Stimulated activated CD8-positive, alpha-beta memory T cell treated with anti-CD3 and anti-CD28 coated beads, Interleukin-7, amount 100 ng/mL, for 1 hour (primary cell): ENCODE measurements at places on chromosomes 4 and X.

- DNase-seq, result no peak
Measured at GRCh38 chrX:123851079-123851478, 8.8 kb upstream of the XIAP start.

DNA sequence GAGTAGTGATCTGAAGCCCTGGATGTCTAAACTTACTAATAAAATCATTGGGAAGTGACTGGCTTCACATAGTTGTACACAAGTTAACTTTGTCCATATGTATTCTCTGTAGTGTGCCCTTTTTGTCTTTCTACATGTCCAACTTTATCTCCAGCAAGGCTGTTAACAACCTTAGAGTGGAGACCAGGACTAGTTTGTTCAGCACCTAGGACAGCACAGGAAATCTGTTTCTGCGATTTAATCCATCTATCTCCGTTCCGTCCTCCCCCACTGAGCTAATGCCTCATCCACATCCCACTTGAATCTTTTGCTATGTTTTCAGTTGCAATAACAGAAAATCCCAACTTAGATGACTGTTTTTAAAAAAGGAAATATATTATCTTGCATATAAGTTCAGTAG is 3.4 kb upstream of the ARR3 start:
- DNase-seq, result no peak

DNA sequence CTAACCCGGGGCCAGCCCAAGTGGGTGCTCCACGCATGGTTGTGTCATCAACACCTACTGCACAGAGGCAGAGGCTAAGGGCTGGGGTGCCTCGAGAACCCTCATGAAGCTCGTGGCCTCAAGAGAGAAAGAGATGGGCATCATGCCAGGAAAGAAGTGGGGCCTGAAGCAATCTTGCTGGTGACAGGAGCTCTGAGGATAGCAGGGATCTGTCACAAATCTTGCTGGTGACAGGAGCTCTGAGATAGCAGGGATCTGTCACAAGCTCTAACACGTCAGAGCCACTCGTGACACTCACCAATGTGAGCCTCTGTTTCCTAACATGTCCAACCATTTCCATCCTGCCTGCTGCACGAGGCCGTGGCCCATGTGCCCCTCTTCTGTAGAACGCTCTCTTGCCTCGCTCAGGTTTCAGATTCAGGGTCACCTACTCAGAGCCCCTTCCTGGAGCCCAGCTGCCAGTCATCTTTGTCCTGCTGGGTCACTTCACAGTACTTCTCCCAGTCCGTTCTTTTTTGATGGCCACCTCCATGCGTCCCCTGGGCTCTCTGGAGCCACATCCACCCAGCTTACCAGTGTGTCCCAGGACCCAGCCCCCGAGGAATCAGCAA is 21.1 kb downstream of the PNMA6E start:
- DNase-seq, result no peak

GRCh38 chr4:1036095-1036494 is 24.7 kb downstream of the FGFRL1 start:
- DNase-seq, result no peak

- no peak for DNase-seq
Measured at GRCh38 chr4:76640353-76640910, 205.4 kb downstream of the SHROOM3 start.

DNA sequence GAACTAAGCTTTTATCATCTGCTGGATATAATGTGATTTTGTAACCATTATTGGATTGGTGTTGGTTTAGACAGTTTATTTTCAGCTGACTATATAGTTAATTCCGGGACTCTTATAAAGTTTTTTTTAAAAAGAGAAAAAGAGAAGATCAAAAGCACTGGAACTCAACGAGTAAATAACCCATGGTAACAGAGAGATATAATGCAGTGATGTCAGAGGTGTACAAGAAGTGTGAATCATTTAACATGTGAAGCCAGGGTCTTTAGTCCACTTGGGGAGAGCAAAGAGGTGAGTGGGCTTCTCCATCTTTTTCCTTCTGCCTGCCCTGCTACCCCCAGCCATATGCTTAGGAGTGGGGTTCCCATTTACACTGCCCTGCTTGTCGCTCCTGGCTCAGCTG is 3.2 kb downstream of the TMEM165 start:
- DNase-seq, result no peak

DNA sequence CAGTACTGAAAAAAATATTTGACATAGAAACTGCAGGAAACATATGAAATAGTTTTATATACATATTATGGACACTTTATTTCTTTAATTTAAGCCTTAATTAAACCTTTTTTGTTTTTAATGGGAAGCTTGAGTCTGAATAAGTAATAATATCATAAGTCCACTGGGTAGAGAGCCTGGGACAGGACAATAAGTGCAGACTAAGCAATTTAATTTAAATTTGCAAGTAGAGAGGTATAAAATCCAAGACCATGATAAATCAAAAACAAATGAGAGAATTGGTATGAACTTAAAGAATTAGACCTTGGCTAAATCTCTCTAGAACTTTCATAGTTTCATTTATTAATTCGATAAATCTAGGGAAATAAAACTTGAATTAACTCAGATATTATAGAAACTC is 571.2 kb downstream of the ARAP2 start:
- DNase-seq, result no peak

DNA sequence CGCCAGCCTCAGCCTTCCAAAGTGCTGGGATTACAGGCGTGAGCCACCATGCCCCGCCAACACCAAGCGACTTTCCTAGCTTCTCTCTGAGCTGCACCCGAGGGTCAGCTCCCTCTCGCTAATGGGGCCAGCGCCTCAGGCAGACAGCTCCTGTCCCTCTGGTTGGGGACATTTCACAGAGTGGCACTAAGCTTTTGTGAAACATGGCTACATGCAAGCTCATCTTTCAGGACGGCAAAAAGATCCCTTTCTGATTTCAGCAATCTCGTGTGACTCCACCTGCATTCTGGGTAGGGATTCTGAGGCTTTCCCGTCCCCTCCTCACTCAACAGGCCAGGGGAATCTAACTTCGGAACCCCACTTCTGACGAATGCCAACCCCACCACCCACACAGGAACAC is 31.0 kb upstream of the C4orf50 start:
- DNase-seq, result no peak

DNA sequence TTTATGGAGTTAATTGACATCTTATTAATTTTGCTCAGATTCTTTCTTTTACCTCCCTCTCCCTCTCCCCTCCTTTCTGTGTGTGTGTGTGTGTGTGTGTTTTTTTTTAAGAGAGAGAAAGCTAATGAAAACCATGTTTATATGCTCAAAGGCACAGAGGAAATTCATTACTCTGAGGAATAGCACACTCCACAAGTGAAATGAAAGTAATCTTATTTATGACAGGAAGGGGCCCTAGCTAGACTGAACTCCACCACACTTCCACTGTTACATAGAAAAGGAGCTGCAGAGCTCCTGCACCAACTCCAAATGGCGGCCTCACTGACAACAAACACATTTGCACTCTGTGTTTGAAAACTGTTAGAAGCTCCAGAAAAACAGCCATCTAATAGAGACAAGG is 150.6 kb downstream of the RASL11B start:
- no peak for DNase-seq

DNA sequence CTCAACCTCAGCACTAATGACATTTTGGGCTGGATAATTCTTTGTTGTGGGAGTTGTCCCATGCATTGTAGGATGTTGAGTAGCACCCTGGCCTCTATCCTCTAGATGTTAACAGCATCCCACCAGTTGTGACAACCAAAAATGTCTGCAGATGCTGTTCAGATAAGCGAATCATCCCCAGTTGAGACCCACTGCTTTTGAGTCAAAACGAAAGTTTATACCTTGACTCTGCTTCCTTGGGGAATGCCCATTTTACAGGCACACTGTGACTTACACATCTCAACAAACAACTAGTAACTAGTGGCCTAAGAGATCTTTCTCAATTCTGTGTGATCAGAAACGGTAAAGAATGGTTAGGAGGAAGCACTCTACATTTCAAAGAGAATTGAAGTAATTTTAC is 37.0 kb downstream of the SEPSECS start:
- no peak for DNase-seq

GRCh38 chrX:46330981-46331380 is 214.2 kb downstream of the ZNF674 start:
- no peak for DNase-seq

GRCh38 chrX:11760958-11761357 is 2.9 kb downstream of the MSL3 start:
- DNase-seq, result no peak

DNA sequence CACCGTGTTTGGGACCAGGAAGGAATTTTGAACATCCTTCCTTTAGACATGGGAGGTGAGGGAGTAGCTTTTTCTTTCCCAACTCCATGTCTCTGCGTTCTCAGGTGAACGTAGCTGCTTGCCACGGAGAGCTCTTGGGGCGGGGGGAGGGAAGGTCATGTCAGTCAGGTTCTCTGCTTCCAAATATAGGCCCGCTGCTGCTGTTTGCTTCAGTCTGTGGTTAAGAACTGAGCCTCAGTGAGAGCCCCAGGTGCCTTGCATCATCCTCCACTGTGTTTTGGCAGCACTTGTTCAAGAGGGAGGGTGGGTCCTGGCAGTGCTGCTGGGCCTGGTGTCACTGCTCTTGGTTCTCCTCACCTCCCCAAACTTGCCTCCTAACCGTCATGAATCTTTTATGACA is 46.5 kb downstream of the HADH start:
- no peak for DNase-seq

- DNase-seq, result no peak
Measured at GRCh38 chrX:38811515-38812243, 10.4 kb downstream of the MID1IP1 start.

DNA sequence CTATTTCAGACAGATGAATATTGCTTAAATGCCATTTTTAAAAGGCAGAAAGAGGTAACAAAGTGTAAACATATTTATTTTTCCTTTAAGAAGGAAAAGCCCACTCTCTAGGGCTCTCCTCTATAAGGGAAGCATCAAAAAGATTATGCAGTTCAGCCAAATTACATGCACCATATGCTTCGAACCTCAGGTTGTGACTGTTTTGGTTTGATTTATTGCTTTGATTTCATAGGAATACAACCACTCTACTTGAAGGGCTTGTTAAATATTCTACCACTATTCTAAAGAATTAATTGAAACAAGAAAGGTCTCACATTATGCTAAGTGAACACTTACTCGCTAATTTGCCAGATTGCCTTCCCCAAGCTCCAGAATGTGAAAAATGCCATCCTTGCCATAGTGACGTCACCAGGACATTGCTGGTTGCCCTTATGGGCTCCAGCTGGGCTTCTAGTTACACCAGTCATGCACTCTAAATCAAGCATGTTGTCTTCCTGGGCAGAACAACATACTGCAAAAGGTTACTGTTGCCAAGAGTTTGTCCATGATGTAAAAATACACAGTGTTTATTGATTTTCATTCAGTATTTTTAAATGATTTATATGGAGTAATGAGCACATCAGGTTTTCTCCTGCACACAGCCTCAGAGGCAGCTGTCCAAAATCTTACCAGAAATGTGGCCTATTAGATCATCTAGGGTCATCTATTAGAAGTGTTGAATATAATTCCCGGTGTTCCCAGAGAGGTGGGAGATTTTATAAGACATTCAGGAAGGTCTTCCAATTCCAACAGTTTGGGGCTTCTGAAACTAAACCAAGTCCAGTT is 164.4 kb upstream of the RAPGEF2 start:
- DNase-seq, result no peak

- no peak for DNase-seq
Measured at GRCh38 chr4:83591730-83592129, 55.8 kb downstream of the GPAT3 start.

- no peak for DNase-seq
Measured at GRCh38 chrX:123959281-123960063, 2.0 kb upstream of the STAG2 start.

DNA sequence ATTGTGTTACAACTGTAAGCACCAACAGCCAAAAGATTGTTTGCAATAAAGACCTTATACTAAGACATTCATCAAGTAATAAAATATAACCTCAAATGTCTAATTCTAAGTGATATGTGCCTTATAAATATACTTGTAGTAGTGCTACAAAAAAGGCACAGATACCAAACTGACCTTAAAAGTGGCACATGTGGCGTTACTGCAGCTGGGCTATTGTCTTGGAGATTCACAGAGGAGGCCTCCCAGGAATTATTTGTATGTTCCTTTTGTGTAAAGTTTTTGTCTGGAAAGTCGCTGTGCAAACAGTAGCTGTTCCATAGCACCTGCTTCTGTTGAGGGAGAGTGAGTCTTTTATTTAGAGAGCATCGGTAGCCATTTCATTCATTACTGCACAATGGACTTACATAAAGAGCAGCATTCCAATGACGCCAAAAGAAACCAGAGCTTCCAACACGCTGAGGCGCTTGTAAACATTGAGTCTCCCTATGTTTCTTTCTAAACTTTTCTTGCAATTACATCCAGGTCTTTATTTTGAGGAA is 143.7 kb downstream of the RPA4 start:
- DNase-seq, result no peak

DNA sequence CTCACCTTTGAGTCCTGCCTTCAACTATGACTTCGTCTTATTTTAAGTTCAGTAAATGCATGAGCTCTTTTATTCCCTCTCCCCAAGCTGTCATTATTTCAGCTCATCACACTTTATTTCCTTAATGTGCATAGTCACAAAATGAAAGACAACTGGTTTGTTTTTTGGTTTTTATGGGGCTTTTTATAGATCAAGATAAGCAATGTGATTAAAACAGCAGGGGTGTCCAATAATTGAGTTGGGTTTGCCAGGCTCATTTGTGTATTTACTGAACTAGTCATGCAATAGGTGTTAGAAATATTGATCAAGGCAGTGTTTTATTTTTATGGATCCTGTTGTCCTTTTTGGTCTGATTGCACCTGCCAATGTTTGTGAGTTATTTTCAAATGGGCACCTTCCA is 102.2 kb downstream of the FRMPD4 start:
- no peak for DNase-seq

DNA sequence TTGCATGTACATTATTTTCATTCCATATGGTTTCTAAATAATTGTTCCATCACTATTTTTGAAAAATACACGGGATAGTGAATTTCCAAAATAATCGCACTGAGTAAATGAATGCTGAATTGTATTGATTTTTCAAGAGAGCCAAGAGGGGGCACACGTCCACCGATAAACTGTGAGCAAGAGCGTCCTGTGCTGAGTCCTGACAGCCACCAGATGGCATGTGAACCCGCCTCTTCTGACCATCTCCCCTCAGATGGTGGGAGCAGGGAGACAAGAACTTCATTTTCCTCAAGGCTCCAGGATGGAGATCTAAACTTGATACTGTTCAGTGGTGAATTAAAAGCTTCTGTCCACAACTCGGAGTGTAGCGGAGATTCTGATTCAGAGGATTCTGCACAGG is 30.6 kb upstream of the IL9R start:
- DNase-seq, result no peak

DNA sequence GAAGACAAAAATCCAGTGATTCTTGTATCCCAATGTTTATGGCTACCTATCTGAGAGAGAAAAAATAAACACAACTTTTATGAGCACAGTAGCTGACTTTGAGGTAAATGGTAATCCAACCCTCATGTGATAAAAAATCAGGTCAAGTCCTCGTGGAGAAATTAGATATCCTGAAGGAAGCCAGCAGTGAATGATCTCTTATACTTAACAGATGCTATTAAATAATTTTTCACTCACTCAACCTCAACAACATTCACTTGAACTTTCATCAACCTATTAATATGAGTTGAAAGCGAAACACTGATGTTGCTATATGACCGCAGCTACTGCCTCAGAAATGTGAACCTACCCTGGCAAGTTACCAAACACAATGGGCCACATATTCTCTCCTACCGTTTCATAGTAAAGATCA is 105.4 kb downstream of the GPC3 start:
- DNase-seq, result no peak
